Coronary artery (tissue), 2 donors: ENCODE measurements at places on chromosomes 16 and 17.
A peak's percentile ranks its signal among the peaks of the same experiment; 100 is the strongest.

DNA sequence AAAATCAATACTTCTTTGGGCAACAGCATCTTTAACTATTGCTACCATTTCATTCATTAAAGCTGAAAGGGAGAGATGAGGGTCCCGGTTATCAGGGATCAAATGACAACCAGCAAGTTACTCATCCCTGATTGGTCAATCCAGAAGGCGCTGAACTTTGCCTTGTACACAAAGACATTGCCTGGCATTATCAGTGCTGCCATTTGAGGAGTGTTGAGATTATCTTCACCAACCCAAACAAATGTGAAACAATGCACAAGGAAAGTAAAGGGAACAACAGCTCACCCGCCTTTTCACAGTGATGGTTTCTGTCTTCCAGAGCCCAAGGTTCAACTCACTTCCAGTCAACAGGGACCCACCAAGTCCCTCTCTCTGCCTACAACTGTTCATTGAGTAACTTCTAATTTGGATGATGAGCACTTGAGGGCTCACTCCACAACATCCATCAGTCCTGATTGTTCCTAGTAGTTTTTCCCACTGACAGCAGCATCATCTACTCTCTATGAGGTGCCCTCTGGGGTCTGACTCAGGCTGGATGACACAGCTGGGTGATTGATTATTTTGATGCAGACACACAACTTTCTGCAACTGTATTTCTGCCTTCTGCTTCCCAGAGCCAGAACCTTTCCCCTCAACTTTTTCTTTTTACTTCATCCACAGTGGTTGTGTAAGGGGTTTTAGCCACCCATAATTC is 32.0 kb downstream of the LYRM9 start:
- DNase-seq: no peak

DNA sequence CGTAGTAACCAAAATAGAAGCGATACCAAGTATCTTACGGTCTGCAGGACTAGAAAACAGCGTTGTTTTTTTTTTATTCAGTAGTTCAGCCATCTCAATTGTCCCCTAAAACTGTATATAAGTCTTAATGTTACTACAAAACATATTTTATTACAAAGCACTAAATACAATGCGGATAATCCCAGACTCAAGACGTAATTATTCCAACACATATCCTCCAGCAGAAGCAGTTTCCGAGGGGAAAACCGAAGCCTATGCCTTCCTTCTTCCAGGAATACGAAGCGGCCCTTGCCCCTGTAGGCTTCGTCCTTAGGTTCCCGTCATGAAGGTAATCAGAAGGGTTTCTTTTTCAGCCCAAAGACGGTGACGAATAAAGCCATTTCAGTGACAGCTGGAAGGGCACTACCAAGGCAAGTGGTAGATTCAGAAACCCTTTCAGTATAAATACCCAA is 2.3 kb downstream of the TMEM107 start:
- no peak for DNase-seq

- no peak for DNase-seq
Measured at GRCh38 chr16:86505899-86506864, 4.1 kb upstream of the FOXF1 start.

- no peak for DNase-seq
Measured at GRCh38 chr17:67605256-67605912, 112.4 kb upstream of the NOL11 start.

- no peak for DNase-seq
Measured at GRCh38 chr16:87033541-87034300, 283.5 kb downstream of the C16orf95 start.

- DNase-seq: no peak
Measured at GRCh38 chr16:10880594-10881452, 3.8 kb downstream of the CIITA start.

GRCh38 chr16:6863135-6863534 is 469.5 kb upstream of the RBFOX1 start:
- DNase-seq: no peak

DNA sequence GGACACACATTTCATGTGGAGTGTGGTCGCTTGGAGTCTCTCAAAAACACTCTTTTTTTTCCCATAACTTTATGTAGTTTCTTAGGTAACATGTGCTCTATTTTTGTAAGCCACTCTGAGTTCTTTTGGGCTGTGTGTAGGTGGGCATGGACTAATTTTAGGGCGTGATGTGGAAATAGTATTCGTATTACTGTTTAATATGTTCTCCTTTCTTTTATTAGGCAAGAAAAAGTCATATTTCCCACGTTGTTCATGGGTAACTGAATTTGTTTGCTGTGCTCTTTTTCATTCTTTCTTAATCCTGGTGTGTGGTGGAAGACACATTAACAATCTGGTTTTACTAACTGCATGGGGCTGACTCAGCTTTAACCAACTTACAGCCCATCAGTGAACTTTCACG is 27.4 kb downstream of the NDEL1 start:
- no peak for DNase-seq

- DNase-seq: no peak
Measured at GRCh38 chr17:81231121-81231645, 7.7 kb downstream of the TEPSIN start.

- no peak for DNase-seq
Measured at GRCh38 chr16:25478476-25478875, 213.3 kb upstream of the HS3ST4 start.

- no peak for DNase-seq
Measured at GRCh38 chr17:68205808-68206720, 41.8 kb upstream of the AMZ2 start.

DNA sequence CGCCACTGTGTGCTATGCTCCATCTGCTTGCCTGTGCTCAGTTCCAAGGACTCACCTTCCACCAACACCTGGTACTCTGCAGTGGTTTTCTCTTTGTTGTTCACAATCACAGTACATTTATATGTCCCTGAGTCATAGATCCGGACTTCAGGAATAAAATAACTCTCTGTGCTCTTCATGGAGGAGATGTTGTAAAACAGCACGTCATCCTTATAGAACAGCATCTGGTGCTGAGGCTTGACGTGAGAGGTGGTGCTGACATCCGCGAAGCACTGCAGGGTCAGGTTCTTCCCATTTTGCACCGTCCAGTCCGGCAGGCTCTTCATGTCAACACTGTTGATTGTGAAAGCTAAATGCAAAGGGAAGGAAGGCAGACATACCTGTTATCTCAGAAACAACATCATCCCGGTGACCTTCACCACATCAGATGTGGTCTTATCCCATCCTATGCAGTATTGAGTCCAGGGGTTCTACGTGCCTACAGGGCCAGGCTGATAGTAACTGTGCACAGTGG is 12.8 kb downstream of the PECAM1 start:
- peak; percentile 26 for DNase-seq

GRCh38 chr17:1496869-1497268 is 4.4 kb upstream of the MYO1C start:
- no peak for DNase-seq

- no peak for DNase-seq
Measured at GRCh38 chr16:81544700-81545271, 100.2 kb downstream of the CMIP start.

- DNase-seq: peak; percentile 71
Measured at GRCh38 chr16:35734728-35735402, 2275.5 kb downstream of the TP53TG3F start.

- DNase-seq: no peak
Measured at GRCh38 chr17:2821868-2822267, 25.6 kb downstream of the RAP1GAP2 start.

GRCh38 chr16:87092958-87093357 is 224.2 kb downstream of the C16orf95 start:
- DNase-seq: no peak

DNA sequence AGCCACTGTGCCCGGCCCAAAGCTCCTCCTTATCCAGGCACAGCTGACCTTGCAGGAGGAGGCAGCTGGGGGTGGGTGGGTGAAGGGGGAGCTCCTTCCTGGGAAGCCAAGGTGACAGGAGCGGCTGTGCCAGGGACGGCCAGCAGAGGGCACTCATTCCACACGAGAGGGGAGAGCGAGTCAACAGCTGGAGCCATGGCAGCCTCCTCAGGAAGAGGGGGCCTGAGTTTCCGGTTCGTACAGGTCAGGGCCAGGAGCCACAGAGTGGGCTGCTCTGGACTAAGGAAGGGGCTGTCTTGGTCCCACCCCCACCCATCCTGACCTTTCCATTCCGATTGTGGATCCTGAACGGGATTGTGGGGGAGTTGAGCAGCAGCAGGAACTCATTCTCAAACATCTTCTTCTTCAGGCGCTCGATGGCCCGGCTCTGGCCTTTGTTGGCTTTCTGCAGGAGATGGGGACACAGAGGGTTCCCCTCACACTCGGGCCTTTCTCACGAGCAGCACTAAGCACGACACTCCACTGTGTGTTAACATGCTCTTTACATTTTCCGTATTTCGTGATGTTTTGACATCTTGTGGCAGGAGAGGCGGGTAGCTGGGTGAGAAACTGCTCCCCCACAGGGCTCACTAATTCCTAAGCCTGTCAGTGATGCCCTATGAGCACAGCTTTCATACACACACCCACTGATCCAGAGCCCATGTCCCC is 61.6 kb downstream of the TIMM22 start:
- DNase-seq: no peak

GRCh38 chr17:3827124-3827773 is 18.8 kb downstream of the NCBP3 start:
- no peak for DNase-seq

- no peak for DNase-seq
Measured at GRCh38 chr16:642189-643049, 791 bp downstream of the MCRIP2 start.

GRCh38 chr16:50046853-50047252 is 18.9 kb upstream of the HEATR3 start:
- DNase-seq: no peak

DNA sequence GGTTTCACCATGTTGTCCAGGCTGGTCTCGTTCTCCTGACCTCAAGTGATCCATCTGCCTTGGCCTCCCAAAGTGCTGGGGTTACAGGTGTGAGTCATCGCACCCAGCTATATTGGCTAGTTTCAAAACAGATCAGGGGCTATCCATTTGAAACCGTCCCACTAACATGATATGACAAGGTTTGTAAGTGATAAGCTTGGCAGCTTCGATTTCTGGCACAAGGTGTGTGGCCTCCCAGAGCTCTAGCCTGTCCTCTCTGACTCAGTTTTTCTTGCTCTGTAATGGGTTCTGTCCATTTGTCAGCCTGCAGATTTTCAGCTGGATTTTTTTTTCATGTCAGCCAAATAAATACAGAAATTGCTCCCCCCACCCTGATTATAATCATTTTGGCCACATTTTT is 31.8 kb upstream of the TENT4B start:
- DNase-seq: no peak

- no peak for DNase-seq
Measured at GRCh38 chr16:30429418-30429677, 482 bp downstream of the DCTPP1 start.

DNA sequence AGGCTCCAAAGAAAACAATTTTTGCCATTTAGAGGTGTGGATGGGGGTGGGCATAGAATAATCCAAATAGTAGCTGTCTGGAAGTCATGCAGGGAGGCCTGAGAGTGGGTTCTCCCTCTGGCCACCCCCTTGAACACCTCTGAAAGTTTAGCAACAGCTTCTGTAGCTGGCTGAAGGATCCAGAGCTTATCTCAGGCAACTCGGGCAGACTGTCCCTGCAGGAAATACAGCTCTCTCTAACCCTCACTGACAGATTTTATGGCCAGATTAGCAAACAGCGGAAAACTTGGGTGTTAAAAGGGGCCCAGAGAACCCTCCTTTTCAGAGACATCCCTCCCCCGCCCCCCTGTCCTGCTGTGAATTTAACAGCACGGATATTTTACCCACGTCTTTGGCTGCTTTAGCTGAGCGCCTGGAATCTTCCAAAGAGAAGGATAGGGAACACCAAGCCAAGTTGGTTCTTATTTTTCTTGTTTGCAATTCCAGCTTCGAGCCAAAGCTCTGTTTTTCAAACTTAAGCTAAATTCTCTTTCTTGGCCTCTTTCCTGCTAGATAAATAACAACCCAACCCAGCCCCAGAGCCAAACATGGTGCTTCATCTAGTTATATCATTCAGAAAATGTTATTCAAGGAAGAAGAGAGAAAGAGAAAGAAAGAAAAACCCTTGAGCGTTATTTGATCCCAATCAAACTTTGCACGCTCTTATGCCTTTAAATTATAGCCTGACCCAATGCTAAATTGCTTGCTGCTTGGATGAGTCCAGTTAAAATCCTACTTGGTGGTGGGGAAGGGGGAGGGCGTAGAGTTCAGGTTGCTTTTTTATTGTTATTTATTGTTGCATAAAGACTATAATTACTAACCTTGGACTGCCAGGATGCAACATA is 2.3 kb upstream of the HOXB2 start:
- DNase-seq: no peak

GRCh38 chr17:82278786-82279391 is 5.4 kb upstream of the CSNK1D start:
- DNase-seq: no peak

DNA sequence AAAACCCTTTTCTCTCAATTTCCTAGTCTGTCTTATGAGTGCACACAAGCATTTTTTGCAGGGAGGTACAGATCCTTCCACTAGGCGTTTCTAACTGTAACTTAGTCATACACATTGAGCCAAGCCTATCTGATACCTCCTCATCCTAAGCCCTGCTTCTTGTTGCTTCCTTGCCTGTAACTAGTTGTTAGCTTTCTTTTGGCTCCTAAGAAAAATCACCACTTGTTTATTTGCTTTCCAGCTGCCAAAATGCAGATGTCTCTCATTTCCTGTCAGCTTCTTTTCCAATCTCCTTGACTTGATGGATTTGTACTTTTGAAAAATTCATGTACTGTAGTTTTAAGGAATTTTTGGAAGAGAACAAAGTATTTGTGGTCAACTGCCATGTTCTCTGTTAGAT is 73.7 kb downstream of the TNRC6C start:
- DNase-seq: no peak

DNA sequence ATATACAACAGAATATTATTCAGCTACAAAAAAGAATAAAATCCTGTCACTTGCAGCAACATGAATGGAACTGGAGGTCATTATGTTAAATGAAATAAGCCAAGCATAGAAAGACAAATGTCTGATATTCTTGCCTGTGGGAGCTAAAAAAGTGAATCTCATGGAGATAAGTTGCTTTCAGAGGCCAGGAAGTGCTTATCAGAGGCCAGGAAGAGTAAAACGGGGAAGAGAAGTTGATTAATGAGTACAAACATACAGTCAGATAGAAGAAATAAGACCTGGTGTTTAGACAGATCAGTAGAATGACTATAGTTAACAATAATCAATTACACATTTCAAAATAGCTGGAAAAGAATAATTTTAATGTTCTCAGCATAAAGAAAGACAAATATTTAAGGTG is 54.4 kb upstream of the CPHXL start:
- no peak for DNase-seq
